ENCODE measurements at places on chromosomes 6 and 20. TPM values are rescaled to one million over a fixed set of nuclear protein-coding genes. Genes with fewer than 3 reads are reported as not detected.

Gene LY6G6C
- 0.23 TPM for total RNA-seq

GRCh38 chr6:8237668-8238067 lies 135.3 kb upstream of the EEF1E1 start:
- no peaks in the 10 kb centered on the region for H3K36me3 ChIP-seq
- peaks cover 11% of the 10 kb centered on the region for H3K27me3 ChIP-seq
- no peak for DNase-seq
- no peak overlapping the region for H3K4me3 ChIP-seq

- no peak overlapping the region for H3K27ac ChIP-seq
- no peak overlapping the region for H3K4me3 ChIP-seq
- H3K27me3 ChIP-seq, result no peaks in the 10 kb centered on the region
These were observed 45.9 kb downstream of the TRIM38 start for GRCh38 chr6:26008470-26008869.

- H3K4me3 ChIP-seq, result no peak overlapping the region
- peaks cover 12% of the 10 kb centered on the region for H3K36me3 ChIP-seq
- no peak overlapping the region for H3K27ac ChIP-seq
These were observed 238.5 kb downstream of the ZFAND3 start for GRCh38 chr6:38057994-38058393.

Gene MTFR2
- 12.8 TPM for total RNA-seq

Gene ESR1
- 0.03 TPM for total RNA-seq

DNA sequence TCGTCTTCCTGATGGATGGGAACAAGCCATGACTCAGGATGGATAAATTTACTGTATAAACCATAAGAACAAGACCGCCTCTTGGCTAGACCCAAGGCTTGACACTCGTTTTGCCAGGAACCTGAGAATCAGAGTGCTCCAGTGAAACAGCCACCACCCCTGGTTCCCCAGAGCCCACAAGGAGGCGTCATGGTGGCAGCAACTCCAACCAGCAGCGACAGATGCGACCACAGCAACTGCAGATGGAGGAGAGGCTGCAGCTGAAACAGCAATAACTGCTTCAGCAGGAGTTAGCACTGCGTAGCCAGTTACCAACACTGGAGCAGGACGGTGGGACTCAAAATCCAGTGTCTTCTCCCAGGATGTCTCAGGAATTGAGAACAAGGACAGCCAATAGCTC lies 100.9 kb upstream of the SAMD5 start:
- no peaks in the 10 kb centered on the region for H3K36me3 ChIP-seq
- H3K4me3 ChIP-seq, result no peak overlapping the region
- no peaks in the 10 kb centered on the region for H3K4me1 ChIP-seq
- H3K27me3 ChIP-seq, result no peaks in the 10 kb centered on the region

DNA sequence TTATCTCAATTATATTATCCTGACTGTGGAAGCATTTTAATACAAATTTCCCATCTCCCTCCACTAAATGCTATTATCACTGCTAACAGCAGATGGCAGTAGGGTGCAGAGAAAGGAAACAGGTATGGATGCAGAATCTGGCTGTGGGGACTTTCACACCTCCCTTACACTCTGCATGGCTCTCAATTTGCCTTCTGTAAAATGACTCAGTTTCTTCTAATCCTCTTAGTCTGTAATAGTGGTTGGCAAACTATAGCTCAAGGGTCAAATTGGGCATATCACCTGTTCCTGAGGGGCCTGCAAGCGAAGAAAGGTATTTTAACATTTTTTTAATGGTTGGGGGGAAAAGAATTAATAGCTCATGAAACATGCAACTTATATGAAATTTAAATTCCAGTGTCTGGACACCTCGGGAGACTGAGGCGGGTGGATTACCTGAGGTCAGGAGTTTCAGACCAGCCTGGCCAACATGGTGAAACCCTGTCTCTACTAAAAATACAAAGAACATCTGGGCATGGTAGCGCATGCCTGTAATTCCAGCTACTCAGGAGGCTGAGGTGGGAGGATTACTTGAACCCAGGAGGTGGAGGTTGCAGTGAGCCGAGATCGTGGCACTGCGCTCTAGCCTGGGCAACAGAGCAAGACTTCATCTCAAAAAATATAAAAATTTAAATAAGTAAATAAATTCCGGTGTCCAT lies 83.5 kb downstream of the ZMYND8 start:
- H3K27ac ChIP-seq, result peak overlapping the region; percentile 97
- H3K36me3 ChIP-seq, result peaks cover 4% of the 10 kb centered on the region
- H3K4me3 ChIP-seq, result no peak overlapping the region
- no peaks in the 10 kb centered on the region for H3K27me3 ChIP-seq
- H3K4me1 ChIP-seq, result peaks cover 48% of the 10 kb centered on the region
- peak; percentile 67 for DNase-seq

GRCh38 chr6:20252311-20252710 lies 40.0 kb upstream of the MBOAT1 start:
- H3K27ac ChIP-seq, result no peak overlapping the region
- H3K27me3 ChIP-seq, result no peaks in the 10 kb centered on the region
- no peaks in the 10 kb centered on the region for H3K4me1 ChIP-seq
- DNase-seq, result no peak

Gene DAAM2
- not detected for total RNA-seq

DNA sequence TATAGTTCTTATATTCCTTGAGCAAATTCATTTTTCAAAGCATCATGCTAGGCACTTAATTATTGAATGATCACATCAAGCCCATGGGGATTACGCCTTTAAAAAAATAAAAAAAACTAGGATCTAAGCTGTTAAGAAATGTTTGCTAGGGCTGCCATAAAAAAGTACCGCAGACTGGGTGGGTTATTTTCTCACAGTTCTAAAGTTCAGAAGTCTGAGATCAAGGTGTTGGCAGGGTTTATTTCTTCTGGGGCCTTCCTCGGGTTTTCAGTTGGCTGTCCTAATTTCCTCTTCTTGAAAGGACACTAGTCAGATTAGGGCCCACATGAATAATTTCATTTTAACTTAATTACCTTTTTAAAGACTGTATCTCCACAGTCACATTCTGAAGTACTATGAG lies 165.6 kb upstream of the RIMS1 start:
- no peaks in the 10 kb centered on the region for H3K36me3 ChIP-seq
- no peaks in the 10 kb centered on the region for H3K4me1 ChIP-seq
- no peak overlapping the region for H3K4me3 ChIP-seq
- no peak for DNase-seq

Measured in Panc1 (cell line).